ENCODE measurements at places on chromosomes 7 and 10.

- DNase-seq, result no peak
Measured at GRCh38 chr10:90306187-90306586, 551.7 kb downstream of the HTR7 start.

DNA sequence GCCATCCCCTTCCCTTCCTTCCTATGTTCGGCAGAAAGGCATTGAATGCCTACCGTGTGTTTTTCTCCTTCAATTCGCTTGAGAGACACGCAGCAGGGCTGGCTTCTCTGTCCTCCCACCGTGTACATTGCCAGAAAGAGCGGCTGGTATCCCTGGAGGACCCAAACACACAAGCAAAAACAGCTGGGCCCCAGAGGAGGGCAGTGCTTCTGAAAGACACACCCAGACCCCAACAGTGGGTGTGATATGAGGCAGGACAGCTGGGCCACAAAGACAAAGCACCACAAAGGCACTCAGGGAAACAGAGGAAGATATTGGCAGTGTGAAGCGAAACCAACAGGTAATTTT lies 133.1 kb upstream of the SH2B2 start:
- no peak for DNase-seq

DNA sequence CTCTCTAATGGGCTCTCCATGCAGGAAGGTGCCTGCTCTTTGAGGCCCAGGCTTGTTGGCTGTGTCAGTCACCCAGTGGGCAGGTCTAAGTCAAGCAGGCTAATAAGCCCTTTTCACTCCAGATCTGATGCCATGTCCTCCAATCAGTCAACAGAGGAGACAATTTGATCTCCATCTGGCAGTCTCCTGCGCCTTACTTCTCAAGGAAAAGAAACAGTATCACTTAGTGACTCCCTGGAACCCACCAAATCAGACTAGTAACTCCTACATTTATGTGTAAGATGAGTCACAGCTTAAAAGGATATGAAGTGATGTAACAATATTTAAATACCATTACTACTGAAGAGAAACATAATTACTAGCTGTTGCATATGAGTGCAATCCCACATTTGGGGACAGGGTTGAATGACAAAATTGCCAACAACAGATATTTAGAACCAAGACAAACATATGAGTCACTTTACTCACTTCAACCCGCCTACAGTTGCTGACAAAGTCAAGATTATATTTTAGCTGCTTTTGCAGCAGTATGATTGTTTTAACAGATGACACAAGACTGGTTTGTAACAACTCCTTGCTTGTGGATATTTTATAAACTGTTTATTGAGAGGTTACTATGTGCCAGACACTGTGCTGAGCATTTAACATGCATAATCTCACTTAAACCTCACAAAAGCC lies 72.1 kb downstream of the USP6NL start:
- no peak for DNase-seq

DNA sequence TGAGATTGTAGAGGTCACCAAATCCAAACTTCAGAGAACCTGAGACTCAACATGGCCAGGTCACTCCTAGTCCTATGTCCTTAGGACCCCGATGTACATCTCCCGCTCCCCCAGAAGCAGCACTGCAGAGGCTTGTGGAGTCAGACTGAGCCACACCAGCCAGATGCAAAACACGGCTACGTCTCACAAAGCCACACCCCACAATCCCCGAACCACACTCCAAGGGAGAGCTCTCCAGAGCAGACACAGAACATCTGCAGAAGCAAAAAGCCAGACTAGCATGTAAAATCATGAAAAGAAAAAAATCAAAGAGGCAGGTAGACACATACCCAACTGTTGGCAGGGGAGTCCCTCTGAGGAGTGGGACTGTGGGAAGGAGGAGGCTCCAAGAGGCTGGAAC lies 104.9 kb downstream of the CTBP2 start:
- DNase-seq, result no peak

DNA sequence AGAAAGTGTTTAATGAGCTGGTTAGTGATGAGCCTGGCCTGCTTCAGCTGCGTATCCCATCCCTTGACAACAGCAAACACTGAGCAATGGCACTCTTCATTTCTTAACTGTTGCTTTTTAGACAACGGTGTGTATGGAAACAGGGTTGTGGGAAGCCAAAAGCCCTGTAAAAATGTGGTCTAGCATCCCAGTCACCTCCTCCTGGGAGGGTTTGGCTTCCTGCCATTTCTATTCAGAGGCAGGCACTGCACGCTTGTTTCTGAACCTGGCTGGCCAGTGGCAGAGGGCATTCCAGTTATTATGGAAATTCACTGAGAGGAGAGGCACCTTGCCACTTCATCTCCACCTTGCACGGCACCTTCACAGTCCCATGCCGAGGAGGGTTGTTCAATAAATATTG lies 123.0 kb upstream of the ADARB2 start:
- no peak for DNase-seq

DNA sequence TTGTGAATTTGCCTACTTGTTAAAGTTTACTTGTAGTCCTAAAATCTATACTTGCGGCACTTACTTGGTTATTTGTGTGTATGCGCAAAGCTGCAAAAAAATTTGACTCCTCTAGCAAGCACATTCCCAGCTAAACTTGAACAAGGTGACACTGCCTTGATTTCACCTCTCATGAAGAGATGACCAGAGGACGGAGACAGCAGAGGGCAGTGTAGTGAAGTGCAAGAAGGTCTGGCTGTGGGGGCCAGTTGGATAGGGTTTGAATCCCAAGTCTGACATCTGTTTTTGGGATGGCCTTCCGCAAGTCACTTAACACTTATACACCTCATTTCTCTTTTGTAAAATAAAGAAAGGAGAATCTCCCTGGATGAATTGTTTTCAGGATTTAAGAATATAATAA lies 15.7 kb downstream of the SLK start:
- no peak for DNase-seq

- DNase-seq, result no peak
Measured at GRCh38 chr10:108132303-108132702, 967.8 kb upstream of the SORCS1 start.

- DNase-seq, result peak; percentile 40
Measured at GRCh38 chr10:12605580-12606405, 256.4 kb downstream of the CAMK1D start.

DNA sequence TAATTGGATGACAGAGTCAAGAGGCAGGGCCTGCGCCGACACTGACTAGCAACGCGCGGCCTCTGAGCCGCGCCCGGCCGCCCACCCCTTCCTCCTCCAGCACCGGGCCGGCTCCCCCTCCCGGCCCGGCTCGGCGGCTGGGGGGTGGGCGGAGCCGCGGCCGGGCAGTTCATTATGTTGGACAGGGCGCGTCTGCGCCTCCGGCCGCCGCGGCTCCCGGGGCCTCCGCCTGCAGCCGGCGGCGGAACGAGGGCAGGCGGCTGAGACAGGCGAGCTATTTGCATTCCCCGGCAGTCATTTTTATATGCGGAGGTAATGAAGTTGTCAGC lies 106.7 kb downstream of the SNX10 start:
- DNase-seq, result no peak

- DNase-seq, result no peak
Measured at GRCh38 chr7:26429168-26429567, 137.5 kb downstream of the SNX10 start.

DNA sequence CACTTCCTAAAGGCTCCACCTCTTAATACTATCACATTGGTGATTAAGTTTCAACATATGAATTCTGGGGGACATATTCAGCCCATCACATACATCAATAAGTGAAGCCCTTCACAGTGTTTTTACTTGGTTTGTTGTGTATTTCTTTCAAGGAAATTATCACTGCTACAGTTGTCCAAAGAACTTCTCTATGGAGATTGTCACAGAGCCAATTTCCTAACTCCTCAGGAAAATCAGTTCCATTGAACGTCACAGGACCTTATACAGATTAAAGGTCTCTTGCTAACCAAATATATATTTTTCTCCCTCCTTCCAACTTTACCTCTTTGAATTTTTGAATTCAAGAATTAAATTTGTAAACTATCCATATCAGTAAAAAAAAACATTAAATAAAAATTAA lies 114.3 kb downstream of the LRRN3 start:
- DNase-seq, result no peak

GRCh38 chr10:52801947-52802346 lies 29.4 kb upstream of the MBL2 start:
- no peak for DNase-seq

DNA sequence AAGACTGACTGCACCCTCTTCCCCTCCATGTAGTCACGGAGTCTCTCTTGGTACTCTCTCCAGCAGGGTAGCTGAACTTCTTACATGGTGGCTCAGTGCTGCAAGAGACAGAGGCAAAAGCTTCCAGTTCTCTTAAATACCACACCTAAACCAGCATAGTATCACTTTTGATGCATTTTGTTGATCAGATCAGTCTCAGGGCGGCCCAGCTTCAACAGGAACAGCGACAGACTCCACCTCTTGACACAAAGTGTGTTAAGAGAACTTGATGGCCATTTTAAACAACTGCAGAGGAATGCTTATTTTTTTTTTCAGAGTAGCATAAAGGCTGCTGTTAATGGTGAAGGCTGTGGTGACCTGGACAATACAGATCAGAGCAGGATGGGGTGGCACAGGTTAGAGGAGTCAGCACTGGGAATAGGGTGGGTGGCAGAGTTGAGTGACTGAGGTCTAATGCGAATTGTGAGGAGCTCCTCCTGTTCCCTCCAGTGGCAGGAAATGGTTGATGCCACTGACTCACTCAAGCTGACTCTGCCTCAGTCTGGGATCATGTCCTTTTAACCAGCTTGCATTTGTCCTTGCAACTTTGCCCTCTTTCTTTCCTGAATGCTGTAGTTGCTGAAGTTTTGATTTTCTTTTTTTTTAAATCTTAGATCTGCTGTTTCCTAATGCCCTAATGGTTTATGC lies 17.3 kb downstream of the MGAM start:
- DNase-seq, result no peak

DNA sequence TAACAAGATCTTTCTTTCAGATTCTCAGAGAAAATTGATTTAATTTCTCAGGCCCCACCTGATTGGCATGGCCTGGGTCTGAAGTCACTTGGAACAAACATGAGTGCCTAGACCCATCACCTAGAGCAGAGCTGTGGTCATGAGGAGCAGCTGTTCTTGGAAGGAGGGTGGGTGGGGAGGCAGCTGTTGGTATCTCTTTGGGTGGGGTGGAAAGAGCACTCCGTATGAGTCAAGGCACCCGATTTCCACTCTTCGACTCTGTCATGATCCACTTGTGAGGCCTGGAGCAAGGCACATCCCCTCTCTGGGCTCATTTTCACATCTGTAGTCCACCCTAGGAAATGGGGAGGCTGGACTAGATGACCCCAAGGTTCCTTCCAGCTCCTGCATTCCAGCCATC lies 156.7 kb downstream of the C10orf105 start:
- no peak for DNase-seq

GRCh38 chr7:149799397-149800168 lies 26.2 kb upstream of the ZNF467 start:
- DNase-seq, result peak; percentile 18

GRCh38 chr7:17495655-17496394 lies 197.4 kb downstream of the AHR start:
- DNase-seq, result no peak

- DNase-seq, result no peak
Measured at GRCh38 chr7:156585926-156586325, 54.6 kb upstream of the RNF32 start.

GRCh38 chr7:138354066-138354465 lies 106.0 kb upstream of the TRIM24 start:
- DNase-seq, result no peak

- no peak for DNase-seq
Measured at GRCh38 chr10:130808243-130808642, 503.3 kb downstream of the TCERG1L start.

- no peak for DNase-seq
Measured at GRCh38 chr7:87047-87446, 105.3 kb upstream of the FAM20C start.

DNA sequence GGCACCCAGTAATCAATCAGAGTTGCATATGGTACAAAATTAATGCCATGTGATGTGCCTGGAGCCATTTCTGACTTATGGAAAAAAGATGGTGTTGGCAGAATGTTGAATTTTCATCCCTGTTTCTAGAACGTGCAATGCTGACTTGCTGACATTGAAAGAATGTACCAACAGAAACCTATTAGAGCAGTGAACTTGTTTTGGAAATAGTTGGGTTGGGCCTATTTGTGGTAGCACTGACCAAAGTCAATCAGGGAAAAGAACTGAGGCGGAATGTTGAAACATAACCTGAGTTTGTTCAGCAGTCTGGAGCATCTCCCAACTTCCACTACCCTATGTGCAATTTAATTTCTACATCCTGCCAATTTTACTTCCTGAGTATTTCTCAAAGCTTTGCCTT lies 11.7 kb upstream of the KIAA1217 start:
- DNase-seq, result no peak

GRCh38 chr7:130273081-130273932 lies 6.6 kb downstream of the CPA2 start:
- no peak for DNase-seq

DNA sequence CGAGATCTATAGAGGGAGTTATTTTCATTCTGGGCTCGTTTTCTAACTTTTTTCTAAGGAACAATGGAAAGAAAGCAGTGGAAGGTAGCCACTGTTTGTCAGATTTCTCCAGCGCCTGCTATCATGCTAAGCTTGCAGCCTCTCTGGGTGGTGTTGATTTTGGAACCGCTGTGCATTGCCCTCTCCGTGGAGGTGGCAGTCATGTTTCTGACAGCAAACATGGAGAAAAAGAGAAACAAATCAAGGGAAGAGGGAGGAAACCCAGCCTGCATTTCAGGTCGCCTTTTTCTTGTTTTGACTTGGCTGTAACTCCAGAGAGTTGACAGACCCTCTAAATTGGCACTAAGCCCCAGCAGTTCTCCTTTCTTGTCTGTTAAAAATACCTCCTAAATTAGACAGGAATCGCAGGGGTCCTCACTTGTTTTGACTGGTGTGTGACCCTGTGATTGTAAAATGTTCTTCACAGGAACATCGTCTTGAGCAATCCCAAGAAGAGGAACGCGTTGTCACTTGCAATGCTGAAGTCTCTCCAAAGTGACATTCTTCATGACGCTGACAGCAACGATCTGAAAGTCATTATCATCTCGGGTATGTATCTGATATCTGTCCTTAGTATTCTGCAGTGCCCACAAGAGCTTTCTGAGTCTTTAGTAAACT lies 4.8 kb downstream of the ECHDC3 start:
- DNase-seq, result no peak

DNA sequence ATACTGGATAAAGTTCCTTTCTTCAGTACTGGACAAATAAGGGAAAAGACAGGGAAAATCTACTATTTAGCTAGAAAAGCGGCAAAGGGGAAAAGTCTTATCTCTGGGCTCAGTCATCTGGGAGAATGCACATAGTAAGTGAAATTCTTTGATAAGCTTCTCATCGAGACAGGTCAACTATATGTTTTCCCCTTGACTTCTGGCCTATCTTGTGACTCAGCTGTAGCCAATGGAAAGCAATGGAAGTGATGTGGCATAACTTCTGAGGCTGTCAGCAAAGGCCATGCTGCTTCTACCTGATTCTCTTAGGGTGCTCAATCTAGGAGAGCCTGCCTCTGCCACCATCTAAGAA lies 91.9 kb downstream of the PCGF5 start:
- no peak for DNase-seq

DNA sequence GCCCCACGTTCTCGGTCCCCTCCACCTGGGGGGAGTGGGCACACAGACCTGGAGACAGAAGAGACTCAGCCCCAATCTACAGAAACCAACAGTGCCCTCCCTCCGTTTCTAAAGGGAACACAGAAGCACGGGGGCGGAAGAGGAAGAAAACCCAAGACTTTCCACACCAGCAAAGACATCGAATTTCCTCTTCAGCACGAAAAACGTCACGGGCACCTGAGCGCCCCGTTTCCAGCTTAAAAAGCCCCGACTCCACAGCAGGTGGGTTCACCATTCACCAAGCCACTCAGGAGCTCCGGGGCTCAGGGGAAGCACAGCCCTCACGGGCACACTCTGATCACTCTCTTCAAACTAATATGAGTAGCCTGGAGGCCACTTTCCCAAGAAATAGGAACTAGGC lies 19.6 kb downstream of the NUDT1 start:
- no peak for DNase-seq

GRCh38 chr10:132107949-132108877 lies 42.5 kb downstream of the JAKMIP3 start:
- DNase-seq, result no peak

All from stimulated activated CD4-positive, alpha-beta T cell treated with anti-CD3 and anti-CD28 coated beads, TNF-alpha, amount 100 ng/mL, for 24 hours (primary cell).